Mesothelial cell of epicardium (in vitro differentiated cells): ENCODE measurements at places on chromosomes 4 and X.

DNA sequence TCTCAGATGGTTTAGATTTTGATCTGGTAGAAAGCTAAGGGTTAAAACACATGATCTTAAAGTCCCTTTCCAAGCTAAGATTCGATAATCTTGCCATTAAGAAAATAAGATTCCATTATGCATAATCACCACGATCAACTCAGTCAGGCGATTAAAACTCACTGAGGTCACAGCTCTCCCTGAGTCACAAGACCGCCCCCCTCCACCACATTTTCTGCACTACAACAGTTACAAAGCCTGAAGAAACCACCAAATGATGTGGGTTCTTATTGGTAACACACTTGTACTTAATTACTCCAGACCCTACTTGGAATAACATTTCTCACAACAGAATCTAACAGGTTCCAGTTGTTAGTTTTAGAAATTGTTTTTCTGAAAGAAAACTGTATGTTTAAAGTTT, 62.8 kb downstream of the SH3KBP1 start:
- peaks cover 19% of the 10 kb centered on the region for H3K36me3 ChIP-seq
- H3K27ac ChIP-seq, result no peak overlapping the region
- no peaks in the 10 kb centered on the region for H3K27me3 ChIP-seq

DNA sequence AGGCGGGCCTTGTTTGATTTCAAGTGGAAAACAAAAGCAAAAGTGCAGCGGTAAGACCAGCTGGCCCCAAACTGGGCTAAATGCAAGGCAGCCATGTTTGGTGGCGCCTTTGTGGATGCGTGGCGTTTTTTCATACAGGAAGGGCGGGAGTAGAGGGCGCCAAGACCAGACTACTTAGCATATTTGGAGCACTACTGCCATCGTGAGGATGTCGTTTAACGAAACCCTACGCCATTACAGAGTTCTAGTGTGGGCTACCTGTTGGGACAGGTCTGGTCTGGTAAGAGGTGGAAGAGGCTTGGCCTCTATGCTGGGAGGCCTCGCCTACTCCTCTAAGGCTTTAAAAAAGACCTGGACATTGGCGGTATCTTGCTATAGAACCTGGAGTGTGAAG, 230.7 kb upstream of the STK26 start:
- peaks cover 65% of the 10 kb centered on the region for H3K36me3 ChIP-seq
- H3K4me3 ChIP-seq, result no peak overlapping the region
- H3K27me3 ChIP-seq, result no peaks in the 10 kb centered on the region
- DNase-seq, result no peak
- no peaks in the 10 kb centered on the region for H3K4me1 ChIP-seq
- no peak overlapping the region for H3K27ac ChIP-seq

GRCh38 chr4:45082101-45082500, 355.7 kb upstream of the GNPDA2 start:
- H3K4me3 ChIP-seq, result no peak overlapping the region
- H3K27me3 ChIP-seq, result peaks cover 2% of the 10 kb centered on the region
- no peak for DNase-seq
- no peaks in the 10 kb centered on the region for H3K4me1 ChIP-seq

DNA sequence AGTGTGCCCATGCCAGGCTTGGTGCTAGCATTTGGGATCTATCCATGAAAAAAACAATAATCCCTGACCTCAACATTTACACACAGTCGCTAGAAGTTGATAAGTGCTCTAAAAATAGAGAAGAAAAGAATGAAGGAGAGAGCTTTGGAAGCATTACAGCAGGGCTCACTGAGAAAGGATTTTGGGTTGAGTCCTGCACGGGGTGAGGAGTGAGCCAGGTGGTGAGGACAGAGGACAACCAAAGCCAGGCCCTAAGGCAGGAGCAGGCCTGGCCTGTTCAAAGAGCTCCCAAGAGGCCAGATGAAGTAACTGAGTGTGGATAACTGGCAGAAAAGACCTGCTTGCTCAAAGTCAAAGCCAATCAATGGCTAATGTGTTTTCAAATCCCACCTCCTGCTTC, 20.7 kb upstream of the PROM1 start:
- no peak overlapping the region for H3K27ac ChIP-seq
- H3K36me3 ChIP-seq, result no peaks in the 10 kb centered on the region
- peaks cover 48% of the 10 kb centered on the region for H3K27me3 ChIP-seq
- no peak overlapping the region for H3K4me3 ChIP-seq
- DNase-seq, result no peak

GRCh38 chrX:56803850-56804681, 75.0 kb downstream of the NBDY start:
- H3K27ac ChIP-seq, result peak overlapping the region; percentile 85
- DNase-seq, result no peak
- H3K27me3 ChIP-seq, result no peaks in the 10 kb centered on the region
- peak overlapping the region; percentile 63 for H3K4me3 ChIP-seq
- H3K36me3 ChIP-seq, result peaks cover 17% of the 10 kb centered on the region
- H3K4me1 ChIP-seq, result peaks cover 4% of the 10 kb centered on the region

GRCh38 chr4:162909952-162910351, 256.7 kb downstream of the NAF1 start:
- H3K27me3 ChIP-seq, result no peaks in the 10 kb centered on the region
- H3K36me3 ChIP-seq, result no peaks in the 10 kb centered on the region
- DNase-seq, result no peak

DNA sequence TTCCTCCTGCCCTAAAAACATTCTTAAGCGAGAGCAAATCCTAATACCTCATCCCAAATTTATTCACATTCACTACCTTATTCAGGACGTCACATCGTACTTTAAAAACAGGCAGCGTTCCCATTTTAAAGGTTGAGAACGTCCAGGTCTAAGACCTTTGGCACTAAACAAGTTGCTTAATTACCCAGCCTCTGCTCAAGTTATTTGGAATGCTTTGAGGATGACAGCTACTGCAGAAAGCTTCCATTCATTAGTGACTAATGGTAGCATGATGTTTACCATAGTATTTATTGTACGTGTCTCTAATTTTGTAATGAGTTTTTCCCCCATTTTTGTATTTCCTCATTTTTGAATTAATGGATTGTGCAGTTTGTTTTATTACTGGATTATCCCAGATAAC, 1.5 kb downstream of the USP38 start:
- peak overlapping the region; percentile 91 for H3K4me3 ChIP-seq
- no peak for DNase-seq
- no peaks in the 10 kb centered on the region for H3K27me3 ChIP-seq

DNA sequence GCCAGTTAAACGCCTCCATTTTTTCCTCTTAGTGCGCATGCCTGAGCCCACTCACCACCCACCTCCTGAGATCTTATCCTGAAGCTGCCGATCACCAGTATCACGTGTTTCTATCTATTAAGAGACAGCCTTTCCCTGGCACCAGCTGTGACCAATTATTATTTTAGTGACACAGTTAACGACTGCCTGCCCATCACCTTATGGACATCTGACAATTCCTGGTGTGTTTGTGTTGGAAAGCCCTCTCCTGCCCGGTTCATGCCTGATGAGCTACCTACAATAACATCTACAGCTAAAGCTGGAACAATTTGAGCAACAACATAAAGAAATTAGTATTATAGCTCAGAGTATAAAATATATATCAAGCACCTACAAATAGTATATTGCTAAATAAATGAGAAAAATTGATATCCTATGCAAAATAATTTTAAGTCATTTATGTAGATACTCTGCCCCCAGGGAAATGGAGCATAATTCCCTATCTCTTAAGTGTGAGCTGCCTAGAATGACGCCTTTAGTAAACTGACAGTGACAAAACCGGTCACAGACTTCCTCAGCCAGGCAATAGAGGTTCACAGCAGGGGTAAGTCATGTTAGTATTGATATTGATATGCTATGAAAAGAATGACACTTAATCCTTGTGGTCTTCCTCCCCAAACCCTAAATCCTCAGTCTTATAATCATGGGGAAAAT, 862.2 kb downstream of the TRAM1L1 start:
- no peak overlapping the region for H3K27ac ChIP-seq
- H3K4me1 ChIP-seq, result no peaks in the 10 kb centered on the region
- no peak overlapping the region for H3K4me3 ChIP-seq
- no peaks in the 10 kb centered on the region for H3K27me3 ChIP-seq
- H3K36me3 ChIP-seq, result no peaks in the 10 kb centered on the region

DNA sequence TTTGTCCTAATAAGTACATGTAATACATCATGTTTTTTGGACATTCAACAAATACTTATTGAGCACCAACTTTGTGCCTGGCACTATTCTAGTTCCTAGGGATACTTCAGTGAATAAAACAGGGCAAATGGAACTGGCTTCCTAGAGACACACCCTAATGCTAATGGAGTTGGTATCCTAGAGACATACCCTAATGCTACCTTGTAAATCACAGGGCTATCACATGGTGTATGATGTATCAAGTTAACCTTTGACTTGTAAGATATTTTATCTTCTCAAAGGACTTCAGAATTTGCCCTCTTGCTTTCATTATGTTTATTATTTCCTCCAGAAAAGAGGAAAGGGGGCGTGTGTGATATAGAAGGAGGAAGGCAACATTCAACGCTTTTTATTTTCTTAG, 10.1 kb downstream of the GK start:
- DNase-seq, result no peak
- H3K36me3 ChIP-seq, result peaks cover 4% of the 10 kb centered on the region
- no peak overlapping the region for H3K4me3 ChIP-seq

DNA sequence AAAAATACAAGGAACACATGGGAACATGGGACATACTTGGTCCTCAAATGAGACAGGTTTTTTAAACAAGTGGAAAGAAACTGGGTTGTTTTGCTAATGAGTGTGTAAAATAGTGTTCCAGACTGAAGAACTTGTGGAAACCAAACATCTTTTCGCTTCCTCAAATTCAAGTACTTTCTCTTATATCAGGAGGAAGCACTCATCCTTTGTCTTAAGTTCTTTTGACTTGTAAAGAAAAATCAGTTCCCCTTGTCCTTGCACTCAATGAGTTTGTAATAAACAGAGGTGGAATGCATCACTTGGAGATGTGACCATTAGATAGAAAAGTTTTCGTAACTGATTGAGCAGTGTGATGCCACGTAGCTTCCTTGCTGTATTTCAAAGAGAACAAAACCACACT, 101.1 kb downstream of the PHOX2B start:
- H3K36me3 ChIP-seq, result peaks cover 30% of the 10 kb centered on the region
- no peak overlapping the region for H3K4me3 ChIP-seq
- no peak overlapping the region for H3K27ac ChIP-seq
- no peak for DNase-seq
- H3K4me1 ChIP-seq, result peaks cover 18% of the 10 kb centered on the region
- peaks cover 1% of the 10 kb centered on the region for H3K27me3 ChIP-seq

GRCh38 chr4:71239365-71239764, 99.5 kb upstream of the SLC4A4 start:
- H3K4me3 ChIP-seq, result no peak overlapping the region
- no peak overlapping the region for H3K27ac ChIP-seq
- H3K36me3 ChIP-seq, result no peaks in the 10 kb centered on the region
- H3K27me3 ChIP-seq, result no peaks in the 10 kb centered on the region

DNA sequence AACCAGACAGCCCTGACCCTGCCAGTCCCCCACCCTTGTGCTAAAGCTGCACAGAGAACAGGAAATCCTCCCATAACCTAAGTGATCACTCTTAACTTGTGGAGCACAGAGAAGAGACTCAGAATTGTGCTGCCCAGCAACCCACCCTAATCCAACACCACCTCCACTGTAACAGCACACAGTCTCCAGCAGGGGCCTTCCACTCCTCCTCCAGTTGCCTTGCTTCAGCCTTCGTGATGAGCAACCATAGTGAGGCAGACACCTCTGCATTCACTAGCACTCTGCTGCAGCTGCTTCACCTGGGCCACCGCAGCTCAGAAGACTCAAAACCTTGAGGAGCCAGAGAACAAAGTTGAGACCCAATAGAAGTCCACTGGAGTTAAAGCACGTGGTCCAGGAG, 7.9 kb upstream of the UGT2B4 start:
- no peaks in the 10 kb centered on the region for H3K4me1 ChIP-seq
- no peak for DNase-seq
- peaks cover 6% of the 10 kb centered on the region for H3K27me3 ChIP-seq
- H3K4me3 ChIP-seq, result no peak overlapping the region
- no peaks in the 10 kb centered on the region for H3K36me3 ChIP-seq

DNA sequence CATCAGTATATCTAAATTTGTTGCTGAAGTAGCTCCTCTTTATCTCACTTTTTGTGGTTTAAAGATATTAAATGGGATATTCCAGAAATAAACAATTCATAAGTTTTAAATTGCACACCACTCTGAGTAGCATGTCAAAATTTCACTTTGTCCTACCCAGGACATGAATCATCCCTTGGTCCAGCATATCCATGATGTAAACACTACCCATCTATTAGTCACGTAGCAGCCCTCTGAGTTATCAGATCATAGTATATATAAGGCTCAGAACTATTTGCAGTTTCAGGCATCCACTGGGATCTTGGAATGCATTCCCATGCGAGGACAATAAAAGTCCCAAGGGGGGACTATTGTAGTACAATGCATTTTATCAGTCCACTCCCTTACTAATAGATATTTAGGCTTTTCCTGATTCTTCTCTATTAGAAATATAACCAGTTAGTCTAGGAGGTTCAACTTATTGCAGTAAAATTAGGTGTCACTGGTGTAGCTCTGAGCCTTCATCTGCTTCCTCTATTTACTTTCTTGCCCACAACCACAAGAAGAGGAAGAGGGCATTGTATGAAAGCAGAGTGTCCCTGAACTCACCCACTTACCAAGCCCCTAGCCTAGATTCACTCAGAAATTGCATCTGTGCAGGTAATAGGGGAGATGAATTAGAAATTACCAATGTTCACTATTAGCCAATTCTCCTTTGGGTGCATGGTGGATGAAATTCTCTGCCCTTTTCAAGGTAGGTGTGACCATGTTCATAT, 409.8 kb upstream of the GALNT7 start:
- no peak overlapping the region for H3K27ac ChIP-seq
- H3K27me3 ChIP-seq, result no peaks in the 10 kb centered on the region
- no peak for DNase-seq
- H3K36me3 ChIP-seq, result peaks cover under 1% of the 10 kb centered on the region

DNA sequence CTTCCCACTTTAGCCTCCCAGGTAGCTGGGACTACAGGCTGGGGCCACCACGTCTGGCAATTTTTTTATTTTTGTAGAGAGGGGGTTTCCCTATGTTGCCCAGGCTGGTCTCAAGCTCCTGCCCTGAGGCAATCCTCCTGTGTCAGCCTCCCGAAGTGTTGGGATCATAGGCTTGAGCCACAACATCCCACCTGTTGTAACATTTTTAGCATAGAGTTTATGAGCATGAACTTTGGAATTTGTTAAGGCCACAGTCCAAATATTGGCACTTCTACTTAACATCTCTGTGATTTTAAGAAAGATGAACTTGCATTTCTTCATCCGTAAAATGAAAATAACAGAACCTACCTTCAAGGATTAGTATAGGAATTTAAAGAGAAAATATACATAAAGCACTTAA, 445.6 kb downstream of the IQCM start:
- peaks cover 6% of the 10 kb centered on the region for H3K4me1 ChIP-seq
- DNase-seq, result no peak
- no peak overlapping the region for H3K27ac ChIP-seq

GRCh38 chrX:108701633-108702032, 34.7 kb downstream of the IRS4 start:
- H3K27me3 ChIP-seq, result no peaks in the 10 kb centered on the region
- H3K4me3 ChIP-seq, result no peak overlapping the region
- peaks cover 3% of the 10 kb centered on the region for H3K36me3 ChIP-seq

- peak overlapping the region; percentile 62 for H3K4me3 ChIP-seq
- no peak for DNase-seq
- peaks cover 83% of the 10 kb centered on the region for H3K27me3 ChIP-seq
- H3K27ac ChIP-seq, result no peak overlapping the region
These were observed 4.5 kb downstream of the CRMP1 start for GRCh38 chr4:5888222-5889001.

GRCh38 chr4:144659447-144659846, 13.5 kb downstream of the HHIP start:
- H3K27ac ChIP-seq, result no peak overlapping the region
- no peaks in the 10 kb centered on the region for H3K27me3 ChIP-seq
- no peak overlapping the region for H3K4me3 ChIP-seq
- no peak for DNase-seq
- peaks cover 1% of the 10 kb centered on the region for H3K4me1 ChIP-seq
